ENCODE measurements at places on chromosomes 11 and 22.

- DNase-seq, result no peak
These were observed 33.9 kb downstream of the MMP20 start for GRCh38 chr11:102591160-102591718.

DNA sequence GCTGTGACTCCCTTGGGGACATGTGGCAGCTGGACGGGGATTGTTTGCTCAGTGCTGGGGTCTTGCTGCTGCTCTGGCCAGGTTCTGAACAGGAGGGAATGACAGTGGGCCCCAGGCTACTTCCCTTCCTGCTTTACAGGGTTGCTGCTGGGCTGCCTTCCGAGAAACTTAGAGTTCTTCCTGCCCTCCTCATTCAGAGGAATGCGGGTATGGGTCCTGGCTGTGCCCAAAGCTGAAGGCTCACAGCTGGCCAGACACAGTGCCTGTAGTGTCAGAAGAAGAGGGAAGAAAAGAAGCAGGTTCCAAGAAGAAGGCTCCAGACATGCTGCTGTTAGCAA, 108.3 kb upstream of the PARVA start:
- DNase-seq, result no peak

DNA sequence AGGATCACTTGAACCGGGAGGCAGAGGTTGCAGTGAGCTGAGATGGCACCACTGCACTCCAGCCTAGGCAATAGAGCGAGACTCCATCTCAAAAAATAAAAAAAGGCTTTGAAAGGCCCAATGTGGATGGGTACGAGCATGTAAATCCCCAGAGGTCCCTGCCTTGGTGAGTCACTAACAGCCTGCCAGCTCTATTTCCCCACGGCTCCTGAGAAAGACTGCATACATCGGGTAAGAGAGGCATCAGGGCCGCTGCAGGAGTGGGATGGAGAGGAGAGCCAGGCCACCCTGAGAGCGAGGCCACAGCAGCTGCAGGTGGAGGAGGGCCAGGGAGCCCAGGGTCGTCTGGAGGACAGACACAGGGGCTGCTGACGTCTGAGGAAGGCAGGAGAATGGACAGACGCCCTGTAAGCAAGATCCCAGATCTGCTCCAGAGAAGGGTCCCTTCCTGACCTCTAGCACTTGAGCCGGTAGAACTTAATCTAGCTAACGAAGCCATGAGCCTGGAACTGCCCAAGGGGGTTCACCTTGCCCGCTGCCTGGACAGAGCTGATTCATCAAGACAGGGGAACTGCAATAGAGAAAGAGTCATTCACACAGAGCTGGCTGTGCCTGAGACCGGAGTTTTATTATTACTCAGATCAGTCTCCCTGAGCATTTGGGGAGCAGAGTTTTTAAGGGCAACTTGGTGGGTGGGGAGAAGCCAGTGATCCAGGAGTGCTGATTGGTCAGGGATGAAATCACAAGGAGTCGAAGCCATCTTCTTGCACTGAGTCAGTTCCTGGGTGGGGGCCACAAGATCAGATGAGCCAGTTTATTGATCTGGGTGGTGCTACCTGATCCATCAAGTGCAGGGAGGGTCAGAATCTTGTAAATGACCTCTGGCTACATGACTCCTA, 5.1 kb upstream of the KRTAP5-9 start:
- peak; percentile 26 for DNase-seq

DNA sequence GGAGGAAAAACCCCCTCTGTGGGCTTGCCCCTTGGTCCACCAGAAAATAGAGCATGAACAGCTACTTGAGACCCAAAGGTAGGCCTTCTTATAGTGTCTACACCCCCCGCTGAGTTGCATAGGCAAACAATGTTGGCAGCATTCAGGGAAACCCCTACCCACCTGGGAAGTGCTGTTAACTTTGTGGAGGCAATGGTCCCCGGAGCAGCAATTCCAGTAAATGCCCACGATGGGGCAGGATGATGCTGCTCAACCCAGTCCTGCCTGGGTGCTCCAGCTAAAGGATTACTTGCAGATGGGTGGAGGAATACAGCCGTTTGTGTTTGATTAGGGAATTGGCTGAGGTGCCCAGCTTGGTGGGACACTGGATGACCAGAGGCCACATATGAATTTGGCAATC, 381.3 kb upstream of the ANO5 start:
- DNase-seq, result no peak

DNA sequence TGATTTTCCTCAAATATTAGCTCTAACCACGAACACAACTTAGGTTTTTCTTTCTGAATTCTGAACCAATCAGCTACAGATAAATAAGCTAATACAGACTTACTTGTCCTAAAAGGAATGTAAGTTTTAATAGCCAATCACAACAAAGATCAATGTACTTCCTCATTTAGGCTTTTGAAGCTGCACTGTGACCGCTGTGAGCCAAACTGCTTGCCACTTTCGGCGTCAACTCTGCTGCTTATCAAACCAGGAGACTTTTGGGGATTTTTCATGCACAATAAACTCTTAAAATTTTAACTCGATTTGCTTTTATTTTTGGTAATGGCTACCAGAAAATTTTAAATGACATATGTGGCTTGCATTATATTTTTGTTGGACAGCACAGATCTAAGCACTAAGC, 92.5 kb downstream of the TMPRSS5 start:
- no peak for DNase-seq

DNA sequence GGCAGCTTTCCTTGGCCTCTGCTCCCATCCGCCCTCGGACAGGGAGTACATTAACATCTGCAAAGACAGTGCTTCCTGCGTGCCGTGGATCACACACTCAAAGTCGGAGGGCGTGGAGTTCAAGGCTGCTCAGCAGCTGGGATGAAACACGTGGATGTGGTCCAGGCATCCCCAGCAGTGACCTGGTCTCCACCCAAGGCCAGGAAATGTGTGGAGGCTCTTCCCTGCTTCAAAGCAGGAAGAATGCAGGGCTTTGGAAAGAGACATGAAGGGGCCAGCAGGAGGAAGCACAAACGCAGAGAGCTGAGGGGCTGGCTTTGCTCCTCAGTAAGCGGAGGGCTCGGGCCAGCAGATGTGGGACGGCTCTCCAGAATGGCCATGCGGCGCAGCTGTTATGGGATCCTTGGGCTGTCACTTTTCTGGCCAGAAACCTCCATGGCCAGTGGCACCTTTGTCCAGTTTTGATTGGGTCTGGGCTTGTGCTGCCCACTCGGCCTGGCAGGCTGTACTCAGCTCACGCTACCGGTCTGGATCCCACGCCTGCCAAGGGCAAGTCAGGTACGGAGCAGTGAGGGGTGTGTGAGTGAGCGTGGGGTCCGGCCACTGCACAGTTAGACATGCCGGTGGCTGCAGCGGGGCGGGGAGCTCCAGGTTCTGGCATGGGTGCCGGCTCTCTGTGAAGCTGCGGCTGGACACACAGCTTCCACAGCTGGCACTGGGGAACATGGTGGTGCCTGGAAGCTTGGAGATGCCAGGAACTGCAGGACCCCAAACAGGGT, 438.0 kb downstream of the TBC1D22A start:
- DNase-seq, result no peak

- no peak for DNase-seq
These were observed 106.0 kb downstream of the CSNK2A3 start for GRCh38 chr11:11247086-11247485.

DNA sequence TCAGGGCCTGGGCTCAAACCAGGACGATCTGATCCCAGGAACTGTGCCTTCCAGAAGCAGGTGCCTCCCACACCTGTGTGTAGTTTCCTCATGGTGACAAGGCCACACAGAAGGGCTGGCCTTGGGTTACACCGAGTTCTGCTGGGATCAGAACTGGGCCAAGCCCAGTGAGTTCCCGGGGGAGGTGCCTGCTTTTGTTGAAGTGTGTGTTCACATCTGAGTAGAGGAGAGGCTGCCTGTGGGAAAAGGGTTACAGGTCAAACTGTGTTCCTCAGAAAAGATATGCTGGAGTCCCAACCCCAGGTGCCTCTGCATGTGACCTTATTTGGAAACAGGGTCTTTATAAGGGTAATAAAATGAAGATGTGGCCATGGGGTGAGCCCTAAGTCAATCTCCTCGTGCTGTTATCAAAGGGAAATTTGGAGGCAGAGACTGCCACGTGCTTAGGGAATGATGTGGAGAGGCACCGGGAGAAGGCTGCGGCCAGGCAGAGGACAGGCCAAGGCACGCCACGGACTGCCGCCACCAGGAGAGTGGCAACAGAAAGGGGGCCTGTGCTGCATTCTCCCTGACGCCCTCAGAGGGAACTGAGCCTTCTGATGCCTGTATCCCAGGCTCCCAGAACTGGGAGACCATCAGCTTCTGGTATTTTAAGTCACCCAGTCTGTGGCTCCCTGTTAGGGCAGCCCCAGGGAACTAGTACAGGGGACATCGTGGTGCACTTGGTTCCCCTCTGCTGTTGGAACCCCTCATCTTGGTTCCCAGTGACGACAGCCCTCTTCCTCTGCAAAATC, 158.8 kb downstream of the CACNA1I start:
- no peak for DNase-seq

GRCh38 chr11:30560206-30561106, 25.7 kb downstream of the MPPED2 start:
- no peak for DNase-seq

DNA sequence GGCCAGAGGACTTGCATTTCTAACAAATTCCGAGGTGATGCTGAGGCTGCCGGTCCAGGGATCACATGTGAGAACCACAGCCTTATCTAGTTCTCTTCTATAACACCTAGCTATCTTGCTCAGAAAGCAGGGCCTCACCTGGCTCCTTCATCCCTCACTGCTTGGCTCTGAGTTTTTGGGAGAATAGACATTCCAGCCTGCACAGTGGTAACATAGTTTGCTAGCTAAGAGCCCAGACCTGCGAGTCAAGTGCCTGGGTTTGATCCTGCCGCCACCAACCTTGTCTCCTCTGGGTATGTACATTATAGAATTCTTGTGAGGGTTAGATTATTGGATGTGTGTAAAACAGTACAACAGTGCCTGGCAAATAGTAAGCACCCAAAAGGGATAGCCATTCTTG, 13.5 kb upstream of the POU2AF1 start:
- no peak for DNase-seq

- no peak for DNase-seq
These were observed 191.9 kb downstream of the SWAP70 start for GRCh38 chr11:9855579-9856287.

DNA sequence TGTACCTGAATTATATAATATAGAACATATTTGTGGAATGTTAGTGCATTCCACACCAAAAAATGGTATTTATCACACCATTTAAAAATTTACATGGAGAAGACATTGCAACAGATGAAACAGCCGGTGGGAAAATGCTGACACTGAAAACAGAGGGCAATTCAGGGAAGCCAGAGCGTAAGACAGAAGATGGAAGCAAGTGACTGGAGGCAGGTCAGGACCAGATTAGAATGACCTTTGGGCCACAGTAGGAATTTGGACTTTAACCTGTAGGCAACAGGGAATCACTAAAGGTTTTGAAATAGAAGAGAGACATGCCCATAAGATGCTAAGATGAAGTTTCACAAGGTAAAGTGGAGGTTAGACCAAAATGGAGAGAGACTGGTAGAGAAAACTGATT, 60.5 kb downstream of the METTL15 start:
- no peak for DNase-seq

All from activated naive CD8-positive, alpha-beta T cell treated with anti-CD3 and anti-CD28 coated beads, Interleukin-2, amount 50 U/mL, for 24 hours (primary cell).